ENCODE measurements at places on chromosomes 11 and 22.
A peak's percentile ranks its signal among the peaks of the same experiment; 100 is the strongest.

DNA sequence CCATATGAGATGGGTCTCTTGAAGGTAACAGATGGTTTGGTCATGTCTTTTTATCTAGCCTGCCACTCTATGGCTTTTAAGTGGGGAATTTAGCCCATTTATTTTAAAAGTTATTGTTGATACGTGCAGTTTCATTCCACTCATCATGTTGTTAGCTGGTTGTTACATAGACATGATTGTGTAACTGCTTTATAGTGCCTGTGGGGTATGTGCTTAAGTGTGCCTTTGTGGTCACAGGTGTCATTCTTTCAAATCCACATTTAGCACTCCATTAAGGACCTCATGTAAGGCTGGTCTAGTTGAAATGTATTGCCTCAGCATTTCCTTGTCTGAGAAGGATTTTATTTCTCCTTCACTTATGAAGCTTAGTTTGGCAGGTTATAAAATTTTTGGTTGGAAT lies 263.8 kb upstream of the LUZP2 start:
- no peak for DNase-seq

- DNase-seq = no peak
Observed at GRCh38 chr11:7982582-7983119, 4.5 kb upstream of the EIF3F start.

GRCh38 chr11:130765951-130766649 lies 150.2 kb downstream of the SNX19 start:
- DNase-seq = no peak

- DNase-seq = no peak
Observed at GRCh38 chr11:75193711-75194110, 42.8 kb downstream of the SLCO2B1 start.

GRCh38 chr11:94641167-94641761 lies 74.1 kb downstream of the PIWIL4 start:
- DNase-seq = peak; percentile 30

- DNase-seq = no peak
Observed at GRCh38 chr11:63837739-63838138, 1.2 kb upstream of the MARK2 start.

- no peak for DNase-seq
Observed at GRCh38 chr22:31106731-31107177, 614 bp downstream of the SELENOM start.

DNA sequence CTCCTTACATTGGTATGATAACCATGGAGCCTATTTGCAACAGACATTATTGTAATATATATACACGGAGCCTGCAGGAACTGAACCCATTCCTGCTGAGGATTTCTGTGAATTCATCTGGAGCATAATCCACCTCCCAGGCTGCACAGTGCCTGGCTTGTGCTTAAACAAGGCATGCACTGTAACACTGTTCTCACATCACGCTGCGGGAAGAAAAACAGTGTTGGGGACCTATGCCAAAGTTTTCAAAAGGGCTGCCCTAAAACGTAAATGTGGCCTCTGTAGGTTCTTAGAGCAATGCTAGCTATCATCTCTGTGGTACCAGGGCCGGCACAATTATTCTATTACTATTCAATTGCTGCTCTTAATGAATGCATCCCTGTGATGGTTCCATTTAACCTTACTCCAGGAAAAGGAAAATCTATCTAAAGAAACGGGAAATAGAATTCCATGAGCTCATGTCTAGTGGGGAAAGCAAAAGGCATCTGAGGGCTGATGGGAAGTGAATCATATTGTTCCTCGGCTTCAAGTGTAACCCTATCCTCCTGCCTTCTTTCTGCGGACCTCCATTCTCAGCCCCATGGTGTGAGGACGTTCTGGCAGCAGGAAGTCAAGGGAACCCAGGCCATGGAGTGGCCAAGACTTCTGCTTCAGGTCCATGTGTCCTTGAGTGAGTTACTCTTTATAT lies 525.5 kb downstream of the SOX6 start:
- peak; percentile 73 for DNase-seq

DNA sequence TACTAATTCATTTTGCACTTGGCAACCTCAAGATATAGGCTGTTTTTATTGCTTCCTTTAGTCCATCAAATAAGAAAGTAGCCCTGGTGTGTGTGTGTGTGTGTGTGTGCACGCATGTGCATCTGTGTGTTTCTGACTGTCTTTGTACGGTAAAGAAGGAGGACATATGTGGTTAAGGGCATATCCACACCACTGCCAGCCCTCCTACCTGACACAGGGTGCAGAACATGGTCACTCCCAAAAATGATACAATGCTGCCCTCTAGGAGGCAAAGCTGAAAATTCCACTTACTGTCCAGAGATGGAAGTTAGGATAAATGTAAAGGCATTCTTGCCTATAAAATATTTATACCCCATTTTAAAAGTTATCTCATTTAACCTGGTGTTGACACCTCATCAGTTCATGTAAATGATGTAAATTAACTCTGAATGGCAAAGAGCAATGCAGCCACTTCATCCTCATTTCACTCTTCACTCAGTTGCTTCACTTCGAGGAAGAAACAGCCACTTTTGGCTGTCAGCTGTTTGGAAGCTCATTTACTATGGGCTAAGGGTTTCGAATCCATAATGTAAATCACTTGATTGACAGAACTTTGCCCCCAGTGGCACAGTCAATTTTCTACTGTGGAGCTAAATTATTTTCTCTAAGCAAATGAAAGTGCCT lies 83.1 kb upstream of the MTNR1B start:
- DNase-seq = peak; percentile 88

GRCh38 chr22:39514373-39514973 lies 5.9 kb upstream of the ATF4 start:
- peak; percentile 66 for DNase-seq

Data from tongue (tissue), 3 donors.